GM23338 (cell line): ENCODE measurements at places on chromosomes 16 and 17. TPM values are rescaled to one million over a fixed set of nuclear protein-coding genes. Genes with fewer than 3 reads are reported as not detected.
A peak's percentile ranks its signal among the peaks of the same experiment; 100 is the strongest.

The SULT1A2 gene
- 0.34 TPM in 1 of 2 replicates, not detected in the other for polyA plus RNA-seq

The MT4 gene
- polyA plus RNA-seq: not detected in 2 replicates

The SEZ6 gene
- 1.0 TPM in 2 replicates for polyA plus RNA-seq

The CRISPLD2 gene
- polyA plus RNA-seq: 2.1 and 2.6 TPM in 2 replicates

The MYO15A gene
- 1.1 and 2.2 TPM in 2 replicates for polyA plus RNA-seq

The GPR139 gene
- 0.31 and 0.66 TPM in 2 replicates for polyA plus RNA-seq

- DNase-seq: peak; percentile 53
Observed at GRCh38 chr16:4846503-4846900, 586 bp downstream of the GLYR1 start.

DNA sequence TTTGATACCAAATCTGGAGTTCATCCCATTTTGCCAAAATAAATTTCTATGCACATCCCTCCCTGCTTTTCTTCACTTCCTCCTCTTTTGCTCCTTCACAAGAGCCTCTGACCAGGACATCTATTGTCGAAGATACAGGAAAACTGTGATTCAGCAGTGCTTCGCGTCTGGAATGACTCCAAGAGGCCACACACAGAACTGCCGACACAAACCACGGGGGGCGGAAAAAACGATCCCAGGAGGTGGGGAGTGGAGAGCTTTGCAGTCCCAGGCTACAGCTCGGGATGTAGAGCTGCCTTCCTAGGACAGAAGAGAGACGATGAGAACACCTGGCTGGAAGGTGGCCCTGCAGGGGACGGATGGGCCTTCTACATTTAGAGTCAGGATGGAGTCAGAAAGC, 102.8 kb downstream of the XYLT1 start:
- peak; percentile 92 for DNase-seq

GRCh38 chr17:64315032-64315490, 52.0 kb upstream of the TEX2 start:
- DNase-seq: no peak

- peak; percentile 62 for DNase-seq
Observed at GRCh38 chr16:31094088-31094423, 541 bp downstream of the VKORC1 start.

DNA sequence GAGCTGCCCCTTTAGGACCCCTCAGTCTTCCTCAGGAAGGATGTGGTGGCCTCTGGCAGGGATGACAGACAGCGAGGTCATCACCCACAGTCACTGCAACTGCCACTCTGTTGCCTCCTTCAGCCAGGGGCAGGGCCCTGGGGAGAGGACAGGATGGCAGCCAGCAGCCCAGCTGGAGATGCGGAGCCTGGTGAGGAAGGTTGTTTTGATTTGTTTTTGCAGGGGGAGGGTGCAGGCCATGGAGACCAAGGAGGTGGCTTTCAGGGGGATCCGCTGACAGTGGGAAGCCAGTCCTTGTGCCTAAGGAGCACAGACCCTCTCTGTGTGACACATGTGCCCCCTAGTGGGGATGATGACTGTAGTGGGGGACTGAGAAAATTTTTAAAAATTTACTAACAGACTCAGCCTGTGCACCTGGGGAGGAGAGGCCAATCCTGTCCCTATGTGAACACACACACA, 7.4 kb downstream of the PRCD start:
- DNase-seq: peak; percentile 92

DNA sequence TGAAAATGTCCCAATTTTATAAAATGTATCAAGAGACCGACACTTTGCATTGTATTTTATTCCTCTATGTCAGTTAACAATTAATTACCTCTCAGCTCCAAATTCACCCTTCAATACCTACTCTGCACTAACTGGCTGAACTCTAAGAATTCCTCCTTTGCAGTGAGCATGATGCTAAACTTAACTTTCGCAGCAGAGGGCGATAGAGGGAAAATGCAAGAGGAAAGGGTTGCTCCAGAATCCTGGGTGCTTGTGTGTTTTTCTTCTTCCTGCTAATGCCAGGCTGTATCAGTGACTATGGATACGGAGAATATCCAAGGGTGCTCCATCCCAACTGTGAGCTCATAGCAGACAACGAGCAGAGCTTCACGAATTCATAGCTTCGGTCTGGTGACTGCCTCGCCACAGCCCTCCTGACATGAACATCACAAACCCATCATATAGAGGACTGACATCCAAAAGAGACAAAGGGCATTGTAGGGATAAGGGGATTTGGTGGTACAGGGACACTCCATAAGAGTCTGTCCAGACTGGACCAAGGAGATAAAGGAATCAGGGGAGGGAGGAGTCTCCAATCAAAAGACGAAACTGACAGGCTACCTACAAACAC, 172.9 kb downstream of the STX8 start:
- peak; percentile 83 for DNase-seq

DNA sequence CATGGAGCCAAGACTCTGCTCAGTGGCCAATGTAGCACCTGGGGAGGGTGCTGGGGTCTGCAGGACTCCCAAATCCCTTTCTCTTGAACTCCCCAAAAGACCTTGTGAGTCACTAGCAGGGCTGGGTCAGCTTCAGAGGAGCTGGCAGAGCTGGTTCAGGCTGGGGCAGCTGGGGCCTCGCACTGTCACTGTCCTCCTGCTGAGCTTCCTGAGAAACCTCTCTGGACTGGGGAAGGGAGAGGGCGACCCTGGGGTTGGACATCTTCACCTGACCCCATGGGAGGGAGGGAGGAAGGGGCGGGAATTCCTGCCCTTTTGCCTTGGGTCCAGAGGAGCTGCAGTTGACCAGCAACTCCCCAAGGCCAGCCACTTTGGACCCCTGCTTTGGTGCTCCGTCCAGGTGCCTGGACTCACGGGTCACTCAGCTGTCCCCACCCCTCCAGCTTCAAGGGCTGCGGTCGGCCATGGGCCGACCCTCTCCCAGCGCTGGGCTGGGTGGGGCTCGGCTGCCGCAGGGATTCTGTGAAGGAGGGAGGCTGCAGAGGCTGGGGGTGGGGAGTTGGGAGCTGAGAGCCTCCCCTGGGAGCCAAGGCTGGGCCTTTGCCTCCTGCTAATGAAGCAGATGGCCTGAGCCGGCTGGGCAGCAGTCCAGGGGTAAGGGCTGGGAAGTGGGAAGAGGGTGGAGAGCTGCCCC, 9.2 kb downstream of the FMNL1 start:
- DNase-seq: no peak

GRCh38 chr17:18300725-18301480, 13.9 kb downstream of the TOP3A start:
- DNase-seq: no peak

DNA sequence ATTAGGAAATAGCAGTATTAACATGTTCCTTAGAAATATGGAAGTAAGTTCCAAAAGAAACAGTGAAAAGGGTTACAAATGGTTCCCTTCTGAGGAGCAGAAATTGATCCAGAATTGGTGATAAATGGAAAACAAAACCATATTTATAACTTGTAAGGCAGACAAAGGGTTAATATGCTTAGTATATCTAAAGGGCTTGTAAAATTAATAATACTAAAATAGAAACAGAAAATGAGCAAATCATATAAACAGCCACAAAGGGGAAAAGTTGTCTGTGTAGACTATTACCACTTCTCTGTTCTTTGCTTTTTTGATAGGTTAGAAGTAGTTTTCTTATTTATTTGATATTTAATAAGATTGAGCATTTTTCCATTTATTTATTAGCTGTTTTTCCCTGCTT, 64.4 kb downstream of the NFATC3 start:
- DNase-seq: no peak

DNA sequence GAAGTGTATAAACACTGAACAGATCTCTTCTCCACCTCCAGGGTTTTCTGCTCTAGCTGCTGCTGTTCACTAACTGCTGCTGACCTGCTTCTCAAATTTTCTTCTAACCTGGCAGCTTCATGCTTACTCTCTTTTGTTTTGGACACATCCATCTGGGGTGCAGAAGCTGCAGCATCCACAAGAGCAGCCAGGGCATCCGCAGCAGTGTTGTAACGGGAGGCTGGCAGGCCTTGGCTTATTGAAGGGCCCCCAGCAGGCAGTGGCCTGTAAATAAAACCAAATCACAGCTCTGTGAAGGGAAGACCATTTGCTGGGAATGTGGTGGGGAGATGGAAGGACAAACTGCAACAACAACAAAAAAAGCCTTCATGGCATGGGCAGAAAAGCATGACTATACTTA, 62.0 kb downstream of the TTC19 start:
- no peak for DNase-seq

GRCh38 chr17:74467221-74467951, 952 bp downstream of the CD300A start:
- peak; percentile 54 for DNase-seq

GRCh38 chr16:83220066-83220465, 587.7 kb upstream of the HSBP1 start:
- no peak for DNase-seq

GRCh38 chr16:77117707-77118106, 73.3 kb upstream of the MON1B start:
- DNase-seq: no peak

DNA sequence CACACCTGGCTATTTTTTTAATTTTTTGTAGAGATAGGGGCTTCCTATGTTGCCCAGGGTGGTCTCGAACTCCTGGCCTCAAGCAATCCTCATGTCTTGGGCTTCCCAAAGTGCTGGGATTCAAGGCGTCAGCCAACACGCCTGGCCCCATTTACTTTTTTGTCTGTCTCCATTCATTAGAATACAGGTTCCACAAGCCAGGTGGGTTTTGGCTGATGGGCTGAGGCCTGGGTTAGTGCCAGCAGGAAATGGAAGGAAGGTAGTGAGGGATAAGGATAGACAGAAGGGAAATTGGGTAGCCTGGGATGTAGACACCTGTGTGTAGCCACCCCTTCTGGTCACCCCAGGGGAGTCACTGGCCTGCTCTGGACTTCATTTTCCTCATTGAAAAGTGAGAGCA, 4.4 kb upstream of the IL27 start:
- DNase-seq: no peak

DNA sequence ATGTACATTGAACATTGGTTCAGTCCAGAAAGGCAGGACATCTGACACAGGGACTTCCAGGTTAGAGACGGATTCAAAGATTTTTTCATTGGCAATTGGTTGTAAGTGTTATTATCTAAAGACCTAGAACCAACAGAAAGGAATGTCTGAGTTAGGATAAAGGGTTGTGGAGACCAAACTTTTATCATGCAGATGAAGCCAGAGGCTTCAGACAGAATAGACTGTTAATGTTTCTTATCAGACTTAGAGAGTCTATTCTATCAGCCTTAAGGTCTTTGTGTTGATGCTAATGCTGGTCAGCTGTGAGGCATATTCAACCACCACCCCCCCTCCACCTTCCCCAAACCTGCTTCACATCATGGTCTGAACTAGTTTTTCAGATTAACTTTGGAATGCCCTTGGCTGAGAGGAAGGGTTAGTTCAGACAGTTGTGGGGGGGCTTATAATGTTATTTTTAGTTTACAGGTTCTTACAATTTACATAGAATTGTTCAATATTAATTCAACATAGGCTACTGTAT, 2.1 kb upstream of the ITGB3 start:
- DNase-seq: peak; percentile 29

DNA sequence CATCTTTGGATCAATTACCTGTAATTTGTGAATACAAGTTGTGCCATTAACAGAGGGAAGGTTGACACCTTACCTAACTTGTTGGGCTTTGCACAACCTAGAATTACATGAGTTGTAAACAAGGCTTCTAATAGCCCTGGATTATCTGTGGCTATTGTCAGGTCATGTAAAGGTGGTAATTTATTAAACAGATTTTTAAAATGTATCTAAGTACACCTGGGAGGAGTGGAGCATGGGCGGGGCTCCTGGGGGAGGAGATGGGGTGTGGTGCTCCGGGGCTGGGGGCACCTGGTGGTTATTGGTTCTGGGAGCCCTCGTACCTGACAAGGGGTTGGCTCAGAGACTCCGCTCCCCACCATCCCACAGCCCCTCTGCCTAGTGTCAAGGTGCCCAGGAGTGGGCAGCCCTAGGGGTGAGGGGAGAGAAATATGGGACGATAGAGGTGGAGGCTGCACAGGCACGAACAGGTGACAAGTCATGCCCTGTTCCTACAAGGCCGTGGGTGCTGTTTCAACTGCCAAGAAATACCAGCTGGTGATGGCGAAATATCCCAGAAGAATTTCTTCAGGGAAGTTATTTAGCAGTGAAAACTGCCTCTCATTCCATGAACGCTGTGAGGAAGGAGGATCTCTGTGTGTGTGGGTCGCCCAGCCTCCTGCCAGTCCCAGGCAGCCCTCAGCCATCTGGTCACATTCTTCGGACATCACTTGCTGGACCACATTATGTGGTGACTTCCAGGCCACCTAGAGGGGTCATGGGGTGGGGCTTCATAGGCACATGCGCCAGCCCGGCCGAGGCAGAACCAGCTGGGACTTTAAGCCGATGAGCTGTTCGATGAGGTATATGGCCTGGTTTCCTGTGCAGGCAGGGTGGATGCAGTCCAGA, 55.5 kb upstream of the IRX3 start:
- no peak for DNase-seq

- DNase-seq: peak; percentile 90
Observed at GRCh38 chr17:58710948-58711552, 18.6 kb downstream of the RAD51C start.

DNA sequence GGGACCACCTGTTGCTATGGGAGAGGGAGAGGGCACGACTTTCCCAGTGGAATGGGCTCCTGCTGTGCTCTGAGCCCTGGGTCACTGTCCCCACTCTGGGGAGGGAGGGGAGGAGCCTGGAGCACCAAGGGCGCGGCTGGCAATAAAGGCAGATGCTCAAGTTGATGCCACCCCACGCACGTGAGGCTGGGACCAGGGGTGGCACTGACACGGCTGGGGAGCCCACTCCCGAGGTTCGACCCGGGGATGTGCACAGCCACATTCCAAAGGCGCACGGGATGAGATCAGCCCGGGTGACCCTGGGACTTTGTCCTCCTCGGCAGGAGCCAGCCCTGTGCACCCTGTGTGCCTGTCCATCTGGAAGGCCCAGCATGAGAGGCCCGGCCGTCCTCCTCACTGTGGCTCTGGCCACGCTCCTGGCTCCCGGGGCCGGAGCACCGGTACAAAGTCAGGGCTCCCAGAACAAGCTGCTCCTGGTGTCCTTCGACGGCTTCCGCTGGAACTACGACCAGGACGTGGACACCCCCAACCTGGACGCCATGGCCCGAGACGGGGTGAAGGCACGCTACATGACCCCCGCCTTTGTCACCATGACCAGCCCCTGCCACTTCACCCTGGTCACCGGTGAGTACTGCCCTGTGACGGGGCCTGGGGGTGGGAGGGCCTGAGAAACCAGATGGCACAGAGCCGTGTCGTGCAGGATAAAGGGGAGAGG, at the start of gene ENPP7:
ENPP7 (plus strand) TSS at position 175 of the 715 bp plus-strand sequence; CDS start at position 372, 197 bp downstream.
- no peak for DNase-seq

GRCh38 chr16:71855937-71856662, 10.3 kb downstream of the ATXN1L start:
- DNase-seq: no peak

DNA sequence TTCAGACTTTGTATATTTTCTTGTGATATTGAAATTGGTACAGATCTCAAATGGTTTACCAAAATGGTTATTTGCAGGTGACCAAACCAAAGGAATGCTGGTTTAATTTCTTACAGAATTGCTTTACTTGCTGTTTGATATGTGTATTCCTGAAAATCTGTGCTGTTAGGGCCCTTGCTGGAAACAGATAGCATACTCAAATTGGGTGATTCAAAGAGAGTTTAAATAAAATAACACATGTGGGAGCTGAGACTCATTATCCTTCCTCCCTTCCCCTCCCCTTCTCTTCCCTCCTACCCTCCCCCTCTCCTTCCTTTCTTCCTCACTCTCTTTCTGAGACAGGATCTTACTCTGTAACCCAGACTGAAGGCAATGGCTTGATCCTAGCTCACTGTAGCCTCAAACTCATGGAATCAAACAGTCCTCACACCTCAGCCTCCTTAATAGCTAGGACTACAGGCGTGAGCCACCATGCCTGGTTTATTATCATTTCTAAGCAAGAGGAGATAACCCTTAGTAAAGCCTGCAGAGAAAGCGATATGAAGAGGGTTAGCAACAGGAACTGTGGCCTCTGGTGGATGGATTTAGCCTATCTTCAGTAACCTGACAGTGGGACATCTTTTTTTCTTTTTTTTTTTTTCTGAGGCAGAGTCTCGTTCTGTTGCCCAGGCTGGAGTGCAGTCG, 141.9 kb downstream of the BCAS3 start:
- peak; percentile 14 for DNase-seq
